ENCODE measurements at places on chromosomes 1 and 21. TPM values are rescaled to one million over a fixed set of nuclear protein-coding genes. Genes with fewer than 3 reads are reported as not detected.

DNA sequence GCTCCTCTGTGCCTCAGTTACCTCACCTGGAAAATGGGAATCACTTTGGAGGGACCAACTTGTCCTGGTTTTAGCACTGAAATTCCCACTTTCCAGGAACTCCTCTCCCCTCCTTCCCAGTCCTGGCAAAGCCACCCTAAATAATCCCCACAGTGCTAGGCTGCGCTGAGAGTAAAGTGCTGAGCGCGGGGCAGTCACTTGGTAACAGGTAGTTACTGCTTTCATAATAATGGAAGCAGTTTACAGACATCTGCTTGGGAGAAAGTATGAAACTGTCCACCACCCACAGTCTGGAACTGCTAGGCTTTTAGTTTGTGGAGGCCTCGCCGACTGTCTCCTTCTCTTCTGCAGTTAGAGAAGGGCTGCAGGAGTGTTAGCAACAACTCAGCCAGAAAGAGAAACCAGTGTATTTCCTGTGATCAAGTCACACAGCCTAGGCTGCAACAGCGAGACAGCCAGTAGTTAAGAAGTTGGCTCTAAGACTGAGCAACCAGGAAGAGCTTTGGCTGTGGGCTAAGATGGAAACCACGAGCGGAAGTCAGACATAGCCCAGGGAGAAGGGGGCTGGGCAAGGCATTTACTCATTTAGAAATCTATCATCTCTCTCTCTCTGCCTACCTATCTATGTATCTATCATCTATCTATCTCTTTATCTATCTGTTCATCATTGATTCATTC, 30.8 kb upstream of the ABCG1 start:
- peak; percentile 89 for DNase-seq
- H3K27me3 ChIP-seq = no peaks in the 10 kb centered on the region
- peak overlapping the region; percentile 25 for H3K4me3 ChIP-seq
- H3K36me3 ChIP-seq = no peaks in the 10 kb centered on the region
- H3K4me1 ChIP-seq = peaks cover 90% of the 10 kb centered on the region

Gene TNFRSF4
- 188 TPM for total RNA-seq

DNA sequence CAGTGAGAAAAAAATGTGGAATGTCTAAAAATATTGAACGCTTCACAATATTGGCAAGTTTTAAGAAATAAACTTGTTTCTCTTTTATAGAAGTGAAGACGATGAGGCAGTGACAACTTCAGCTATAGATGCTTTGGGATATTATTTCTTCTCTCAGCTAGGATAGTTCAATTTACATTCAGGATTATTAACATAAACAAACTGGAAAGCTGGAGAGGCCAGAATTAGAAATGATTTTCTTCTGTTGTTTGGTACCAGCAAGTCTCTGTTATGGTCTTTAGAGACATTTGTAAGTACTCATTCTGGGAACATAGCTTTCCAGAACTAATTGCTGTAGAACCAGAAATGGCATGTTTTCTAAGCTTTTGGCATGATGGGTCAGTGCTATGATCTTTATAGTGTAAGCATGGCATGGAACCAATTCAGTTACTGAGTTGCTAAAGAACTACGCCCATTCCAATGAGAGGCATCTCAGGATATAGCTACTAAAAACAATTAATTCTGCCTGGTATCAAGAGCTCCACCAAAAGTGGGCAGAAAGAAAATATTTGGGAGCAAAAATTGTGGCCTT, 599.5 kb upstream of the B3GALT2 start:
- H3K36me3 ChIP-seq = no peaks in the 10 kb centered on the region
- DNase-seq = no peak
- no peaks in the 10 kb centered on the region for H3K4me1 ChIP-seq

Gene PYGO2
- 35.0 TPM for total RNA-seq

Gene SPTA1
- total RNA-seq = not detected

DNA sequence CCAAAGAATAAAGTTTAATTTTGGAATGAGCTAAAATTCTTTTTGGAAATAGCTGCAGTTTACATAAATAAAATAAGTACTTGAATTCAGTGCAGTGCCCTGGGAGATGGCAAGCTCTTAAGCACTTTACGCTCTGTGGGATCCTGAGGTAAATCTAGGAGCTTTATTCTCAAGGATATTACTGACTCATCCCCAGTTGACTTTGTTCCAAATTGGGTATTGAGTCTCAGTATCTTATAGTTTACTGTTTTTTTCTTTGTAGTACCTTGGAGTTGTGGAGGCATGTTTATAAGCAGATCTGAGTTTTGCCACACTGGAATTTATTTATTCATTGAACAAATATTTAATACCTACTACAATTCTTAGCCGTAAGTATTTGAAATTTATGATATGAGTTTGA, 27.4 kb upstream of the HRNR start:
- H3K27me3 ChIP-seq = no peaks in the 10 kb centered on the region
- H3K36me3 ChIP-seq = no peaks in the 10 kb centered on the region
- H3K27ac ChIP-seq = no peak overlapping the region
- H3K4me3 ChIP-seq = no peak overlapping the region
- H3K4me1 ChIP-seq = no peaks in the 10 kb centered on the region

Gene PCP4L1
- total RNA-seq = not detected

Gene S100A7
- not detected for total RNA-seq

Gene C2CD2
- total RNA-seq = 14.0 TPM

Gene TLCD4
- not detected for total RNA-seq

- H3K4me3 ChIP-seq = no peak overlapping the region
- peaks cover 10% of the 10 kb centered on the region for H3K4me1 ChIP-seq
- H3K27me3 ChIP-seq = no peaks in the 10 kb centered on the region
- peaks cover 33% of the 10 kb centered on the region for H3K36me3 ChIP-seq
- no peak for DNase-seq
These were observed 40.6 kb downstream of the CAPN2 start for GRCh38 chr1:223752721-223753515.

Gene RNF186
- total RNA-seq = not detected

Gene CHI3L1
- total RNA-seq = not detected

DNA sequence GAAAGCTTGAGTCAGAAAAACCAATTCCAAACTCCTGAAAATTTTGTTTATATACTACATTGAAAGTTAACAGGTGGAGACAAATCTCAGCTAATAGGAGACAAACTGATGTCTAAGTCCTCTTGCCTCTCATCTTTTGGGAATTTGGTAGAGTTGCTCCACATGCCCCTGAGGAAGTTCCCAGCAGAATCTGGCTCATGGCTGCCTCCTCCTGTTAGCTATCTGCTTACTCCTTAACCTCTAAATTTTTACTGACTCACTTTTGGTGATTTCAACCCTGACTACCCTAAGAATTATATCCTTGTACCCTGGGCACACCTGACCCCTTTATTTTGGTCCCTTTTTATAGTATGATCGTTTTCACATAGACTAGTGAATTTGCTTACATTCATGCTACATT, 633.7 kb upstream of the USP24 start:
- H3K4me1 ChIP-seq = no peaks in the 10 kb centered on the region
- no peak for DNase-seq
- no peaks in the 10 kb centered on the region for H3K27me3 ChIP-seq
- H3K36me3 ChIP-seq = no peaks in the 10 kb centered on the region

Gene HFM1
- total RNA-seq = not detected
